ENCODE measurements at places on chromosomes 13 and 19.

DNA sequence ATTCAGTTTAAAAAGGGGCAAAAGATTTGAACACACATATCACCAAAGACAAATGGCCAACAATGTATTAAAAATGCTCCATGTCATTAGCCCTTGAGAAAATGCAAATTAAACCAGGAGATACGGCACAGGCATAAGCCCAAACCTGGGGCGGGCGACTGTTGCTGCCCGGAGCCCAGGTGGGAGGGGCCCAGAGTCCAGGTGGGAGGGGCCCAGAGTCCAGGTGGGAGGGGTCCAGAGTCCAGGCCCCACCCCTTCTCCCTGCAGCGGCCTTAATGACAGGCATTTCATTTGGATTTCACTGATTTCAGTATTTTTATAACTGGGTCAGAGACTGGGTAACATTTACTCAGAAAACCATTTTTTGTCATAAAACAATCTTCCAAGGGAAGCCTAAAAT is 78.2 kb downstream of the RASA3 start:
- DNase-seq = no peak

GRCh38 chr19:22617614-22618320 is 16.4 kb upstream of the ZNF492 start:
- DNase-seq = no peak

GRCh38 chr19:10388957-10389356 is 8.6 kb upstream of the TYK2 start:
- peak; percentile 70 for DNase-seq

DNA sequence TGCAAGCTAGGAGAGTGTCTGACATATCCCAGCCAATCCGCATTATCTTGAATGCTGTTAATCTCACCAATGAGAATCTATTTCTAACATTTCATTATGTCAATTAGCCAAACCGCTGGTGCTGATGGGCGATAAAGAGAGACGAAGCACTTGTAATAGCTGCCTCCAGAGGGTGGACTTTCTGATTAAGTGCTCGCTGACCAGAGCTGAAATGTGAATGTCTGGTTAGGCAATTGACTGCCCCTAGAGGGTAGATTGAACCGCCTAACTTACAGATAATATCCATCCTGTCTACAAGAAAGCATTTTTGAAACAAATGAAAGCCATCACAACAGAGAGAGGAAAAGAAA is 552 bp upstream of the GRWD1 start:
- DNase-seq = peak; percentile 68

GRCh38 chr13:24788538-24788937 is 24.6 kb downstream of the RNF17 start:
- DNase-seq = no peak

DNA sequence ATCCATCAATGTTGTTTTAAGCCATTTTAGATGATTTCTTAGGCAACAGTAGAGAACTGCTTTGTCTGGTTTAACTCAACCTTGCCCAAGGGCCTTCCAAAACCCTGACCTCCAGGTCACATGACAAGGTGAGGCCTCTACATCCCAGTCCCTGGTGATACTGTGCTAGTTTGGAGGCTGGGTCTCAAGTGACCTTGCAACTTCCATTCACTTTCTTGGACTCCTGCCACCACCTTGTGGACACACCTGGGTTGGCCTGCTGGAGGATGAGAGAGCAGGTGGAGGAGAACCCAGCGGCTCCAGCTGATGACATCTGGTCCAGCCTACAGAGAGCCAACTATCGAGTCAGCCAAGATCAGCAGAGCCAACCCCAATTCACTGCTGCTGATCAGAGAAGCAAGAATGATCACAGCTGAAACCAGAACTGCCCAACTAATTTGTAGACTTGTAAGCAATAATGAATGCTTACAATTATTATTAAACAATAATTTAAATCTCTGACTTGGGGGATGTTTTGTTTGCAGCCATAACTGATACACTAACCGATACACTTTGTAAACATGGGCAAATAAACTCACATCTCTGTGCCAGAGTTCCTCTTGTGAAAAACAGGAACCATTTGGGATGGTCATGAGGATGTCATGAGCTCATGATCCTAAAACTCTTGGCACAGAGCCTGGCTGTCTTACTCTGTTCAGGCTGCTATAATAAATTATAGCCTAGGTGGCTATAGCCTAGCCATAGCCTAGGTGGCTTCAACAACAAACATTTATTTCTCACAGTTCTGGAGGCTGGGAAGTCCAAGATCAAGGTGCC is 11.5 kb downstream of the FAM187B start:
- DNase-seq = no peak

GRCh38 chr13:26011996-26012821 is 39.6 kb downstream of the SHISA2 start:
- DNase-seq = no peak

DNA sequence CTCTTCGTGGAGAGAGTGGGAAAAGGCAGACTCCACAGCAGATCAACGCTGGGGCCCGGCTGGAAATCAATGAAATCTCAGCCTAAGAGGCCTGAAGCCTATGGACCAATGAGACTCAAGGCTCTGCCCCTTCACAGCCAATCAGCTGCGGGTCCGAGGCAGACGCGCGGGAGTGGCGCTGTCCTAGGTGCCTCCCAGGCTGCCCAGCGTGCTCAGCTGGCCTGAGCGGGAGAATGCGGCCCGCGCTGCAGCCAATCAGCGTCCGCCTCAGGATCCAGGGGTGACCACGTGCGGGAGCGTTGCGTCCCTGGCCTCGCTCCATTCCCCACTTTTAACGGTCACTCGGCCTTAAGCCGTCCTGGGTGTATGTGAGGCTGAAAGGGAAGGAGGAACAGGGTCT is at the start of gene ZBTB32:
TSS of gene ZBTB32 (plus strand) at position 341 of the 400 bp plus-strand sequence. CDS start 10,069 bp downstream, outside the sequence.
- DNase-seq = peak; percentile 37

DNA sequence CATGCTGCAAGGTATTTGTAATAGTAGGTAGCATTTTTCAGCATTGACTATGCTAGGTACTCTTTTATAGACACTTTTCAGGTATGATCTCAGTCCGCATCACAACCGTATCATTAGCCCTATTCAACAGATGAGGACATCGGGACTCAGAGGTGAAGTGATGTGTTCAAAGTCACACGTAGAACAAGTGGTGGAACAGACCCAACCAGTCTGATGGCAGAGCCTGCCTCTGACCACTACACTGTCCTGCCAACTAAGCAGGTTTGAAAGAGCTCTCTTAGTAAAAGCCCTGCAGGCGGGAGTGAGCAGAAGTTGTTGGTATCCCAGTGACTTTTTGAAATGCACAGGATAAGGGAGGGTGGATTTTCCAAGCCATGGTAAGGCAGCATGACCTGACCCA is 20.2 kb downstream of the PAF1 start:
- DNase-seq = no peak

DNA sequence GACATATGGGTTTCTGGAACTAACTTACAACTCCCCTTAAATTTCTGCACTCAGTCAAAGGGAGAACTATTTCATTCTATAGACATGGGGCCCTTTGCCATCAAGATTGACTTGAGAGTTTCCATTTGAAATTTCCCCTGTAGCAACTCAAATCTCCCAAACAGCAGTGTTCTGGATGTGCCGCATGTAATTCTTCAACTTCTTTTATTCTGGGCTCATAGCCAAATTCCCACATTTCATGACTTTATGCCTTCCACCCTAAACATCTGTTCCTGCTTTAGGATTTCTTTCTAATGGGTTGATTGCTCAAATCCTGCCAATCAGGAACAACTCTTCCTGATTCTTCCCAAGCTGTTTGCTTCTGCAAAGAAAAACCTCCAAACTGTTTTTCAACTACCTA is 336.0 kb downstream of the TBC1D4 start:
- DNase-seq = no peak

- no peak for DNase-seq
These were observed 150.1 kb downstream of the OXGR1 start for GRCh38 chr13:96844195-96844594.

- DNase-seq = peak; percentile 97
These were observed at the start of gene DPF1 for GRCh38 chr19:38224014-38224862. TSS of gene DPF1 (minus strand) at chr19:38224222. CDS start at chr19:38224142, 80 bp downstream.
